LNCaP clone FGC (cell line): ENCODE measurements at places on chromosomes 3 and 15.

- DNase-seq = no peak
Measured at GRCh38 chr3:32959371-32959770, 7.9 kb downstream of the CCR4 start.

GRCh38 chr15:58522865-58523264 lies 91.1 kb downstream of the LIPC start:
- DNase-seq = no peak

- no peak for DNase-seq
Measured at GRCh38 chr3:69878254-69878653, 121.3 kb upstream of the SAMMSON start.

- no peak for DNase-seq
Measured at GRCh38 chr15:25059698-25060471, 105.1 kb downstream of the SNRPN start.

DNA sequence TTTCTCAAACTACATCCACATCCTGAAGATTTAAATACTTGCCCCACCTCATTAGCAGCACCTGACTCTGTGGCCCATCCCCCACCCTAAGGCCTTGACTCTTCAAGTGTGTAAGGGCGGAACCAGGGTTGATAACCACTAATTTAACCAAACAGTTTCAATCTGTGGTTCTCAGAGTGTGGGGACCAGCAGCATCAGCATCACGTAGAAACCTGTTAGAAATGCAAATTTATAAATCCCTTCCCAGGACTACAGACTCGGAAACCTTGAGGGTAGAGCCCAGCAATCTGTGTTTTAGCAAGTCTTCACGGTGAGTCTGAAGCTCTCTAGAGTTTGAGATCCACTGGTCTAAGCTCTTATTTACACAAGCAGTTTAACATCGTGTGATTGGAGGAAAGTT lies 12.4 kb downstream of the GNB4 start:
- no peak for DNase-seq

- no peak for DNase-seq
Measured at GRCh38 chr3:39892068-39892467, 82.7 kb downstream of the MYRIP start.
